Kidney (tissue), 22 donors: ENCODE measurements at places on chromosomes 1 and 21. TPM values are rescaled to one million over a fixed set of nuclear protein-coding genes. Genes with fewer than 3 reads are reported as not detected.

The MYBPH gene
- not detected for total RNA-seq

- no peak for DNase-seq
These were observed 133.9 kb downstream of the LMX1A start for GRCh38 chr1:165222580-165222979.

The CA6 gene
- not detected for total RNA-seq

The S100A7A gene
- not detected for total RNA-seq

DNA sequence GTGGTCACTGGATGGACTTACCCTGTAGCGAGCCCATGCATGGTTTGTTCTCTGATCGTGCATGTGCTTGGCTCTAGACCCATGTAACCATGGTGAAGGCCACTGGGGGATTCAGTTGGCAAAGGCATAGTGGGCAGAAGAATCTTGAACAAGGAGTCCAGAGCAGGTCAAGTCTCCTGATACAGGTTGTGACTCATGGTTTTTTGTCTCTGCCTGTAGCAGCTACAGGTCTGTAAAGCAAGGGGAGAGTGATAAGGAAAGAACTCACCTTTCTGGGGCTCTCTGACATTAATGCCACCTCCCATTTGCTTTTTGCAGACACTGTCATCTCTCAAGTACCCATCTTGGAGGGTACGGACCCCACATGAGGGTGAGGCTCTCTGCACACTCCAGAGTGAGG lies 153.4 kb upstream of the CAMK1G start:
- no peak for DNase-seq

- no peak for DNase-seq
These were observed 25.8 kb upstream of the EVA1B start for GRCh38 chr1:36349241-36349671.

The AJAP1 gene
- total RNA-seq = 5.5 TPM

- DNase-seq = no peak
These were observed 82.2 kb upstream of the SOD1 start for GRCh38 chr21:31577271-31577670.

The NUDT4B gene
- total RNA-seq = not detected

- DNase-seq = no peak
These were observed 13.9 kb upstream of the ASAP3 start for GRCh38 chr1:23497777-23498439.

- DNase-seq = peak; percentile 29
These were observed 80.9 kb upstream of the ADAMTS5 start for GRCh38 chr21:27047658-27048314.

- peak; percentile 25 for DNase-seq
These were observed 18.8 kb downstream of the PTPRC start for GRCh38 chr1:198657550-198658064.

DNA sequence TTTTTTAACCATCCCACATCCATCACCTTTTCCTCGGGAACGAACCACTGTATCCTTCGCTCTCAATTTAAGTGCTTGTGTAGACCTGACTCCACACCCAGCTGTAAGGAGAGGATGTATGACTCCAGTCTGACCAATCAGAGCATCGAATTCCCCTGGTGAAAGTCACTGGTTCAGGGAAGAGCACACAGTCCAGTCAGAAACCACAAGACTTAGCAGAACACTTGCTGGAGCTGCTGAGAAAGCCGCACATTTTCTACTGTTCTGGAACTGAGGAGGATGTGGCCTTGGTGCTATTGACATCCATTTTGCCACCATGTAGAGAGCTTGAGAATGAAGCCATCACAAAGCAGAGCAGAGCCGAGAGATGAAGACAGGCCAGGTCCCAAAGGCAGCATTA lies 59.9 kb upstream of the CNN3 start:
- no peak for DNase-seq

The DNAH14 gene
- 25.1 TPM for total RNA-seq

DNA sequence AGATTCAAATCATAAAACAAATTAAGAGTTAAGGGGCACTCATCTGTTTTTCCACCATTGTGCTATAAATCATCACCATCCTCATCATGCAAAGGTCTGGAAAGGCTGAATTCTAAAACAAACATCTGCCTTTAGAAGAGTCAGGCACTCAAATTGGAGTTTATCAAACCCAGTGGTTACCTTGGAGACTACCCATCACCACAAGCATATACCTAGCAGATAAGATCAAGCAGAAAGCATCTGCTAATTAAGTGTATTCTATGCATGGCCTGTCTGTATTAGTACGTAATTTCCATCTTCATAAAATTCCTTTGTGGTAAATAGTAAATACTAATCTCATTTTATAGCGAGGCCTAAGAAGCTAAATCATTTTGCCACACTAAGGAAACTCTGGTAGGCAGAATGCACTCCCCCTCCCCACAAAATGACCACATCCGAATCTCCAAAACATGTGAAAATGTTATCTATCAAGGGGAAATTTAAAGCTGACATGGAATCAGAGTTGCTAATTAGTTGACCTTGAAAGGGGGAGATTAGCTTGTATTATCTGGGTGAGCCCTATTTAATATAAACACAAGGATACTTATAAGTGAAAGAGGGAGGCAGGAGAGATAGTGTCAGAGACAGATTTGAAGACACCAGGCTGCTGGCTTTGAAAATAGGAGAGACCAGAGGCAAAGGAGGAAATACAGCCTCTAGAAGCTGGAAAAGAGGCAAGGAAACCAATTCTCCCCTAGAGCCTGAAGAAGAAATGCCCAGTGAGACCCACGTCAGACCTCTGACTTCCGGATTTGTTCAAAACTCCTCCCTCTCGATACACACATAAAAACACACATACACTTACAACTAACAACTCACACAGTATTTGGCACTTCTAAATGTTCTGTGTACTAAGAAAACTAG lies 23.2 kb downstream of the ARID4B start:
- no peak for DNase-seq

The PDC gene
- total RNA-seq = not detected

The C1orf216 gene
- 7.4 TPM for total RNA-seq

DNA sequence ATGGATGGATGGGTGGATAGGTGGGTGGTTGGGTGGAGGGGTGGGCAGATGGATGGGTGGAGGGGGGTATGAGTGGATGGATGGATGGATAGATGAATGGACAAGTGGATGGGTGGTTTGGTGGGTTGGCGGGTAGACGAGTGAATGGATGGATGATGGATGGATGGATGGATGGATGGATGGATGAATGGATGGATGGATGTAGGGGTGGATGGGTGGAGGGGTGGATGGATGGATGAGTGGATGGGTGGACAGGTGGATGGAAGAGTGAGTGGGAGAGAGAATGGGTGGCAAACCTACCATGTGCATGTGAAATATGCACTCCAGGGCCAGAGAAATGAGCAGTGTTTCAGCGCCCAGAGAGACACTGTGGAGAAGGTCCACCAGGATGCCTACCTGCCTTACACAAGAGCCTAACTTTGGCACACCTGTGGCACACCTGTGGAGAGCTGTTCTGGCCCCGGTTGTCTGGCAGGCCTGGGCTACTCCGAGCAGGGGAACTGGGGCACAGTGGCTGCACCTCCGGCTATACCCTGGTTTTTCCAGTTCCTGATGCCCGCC lies 12.8 kb downstream of the EPHA2 start:
- no peak for DNase-seq

- DNase-seq = no peak
These were observed 30.9 kb upstream of the NEXN start for GRCh38 chr1:77857552-77857951.

The OR2T2 gene
- total RNA-seq = 0.28 TPM

The DDR2 gene
- total RNA-seq = 19.8 TPM

The FCGR1A gene
- total RNA-seq = 18.0 TPM

The ANKRD35 gene
- total RNA-seq = 1.2 TPM

DNA sequence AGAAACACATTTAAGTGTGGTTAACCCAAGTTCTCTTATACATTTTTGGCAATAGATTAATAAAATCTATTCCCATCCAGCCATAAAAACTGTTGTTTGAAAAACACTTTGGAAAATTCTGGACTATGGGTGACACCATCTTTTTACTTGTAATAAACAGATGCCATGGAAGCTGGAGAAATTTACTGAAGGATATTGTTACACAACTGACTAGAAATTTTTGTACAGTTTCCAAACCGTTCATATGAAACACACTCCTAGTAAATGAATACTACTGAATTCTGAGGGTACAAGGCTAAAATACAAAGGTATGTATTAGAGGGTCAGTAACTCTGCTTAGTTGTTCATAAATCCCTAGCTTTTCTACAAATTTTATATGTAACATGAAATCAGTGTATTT lies 48.7 kb downstream of the TRIM33 start:
- no peak for DNase-seq

The BCAR3 gene
- total RNA-seq = 25.4 TPM

DNA sequence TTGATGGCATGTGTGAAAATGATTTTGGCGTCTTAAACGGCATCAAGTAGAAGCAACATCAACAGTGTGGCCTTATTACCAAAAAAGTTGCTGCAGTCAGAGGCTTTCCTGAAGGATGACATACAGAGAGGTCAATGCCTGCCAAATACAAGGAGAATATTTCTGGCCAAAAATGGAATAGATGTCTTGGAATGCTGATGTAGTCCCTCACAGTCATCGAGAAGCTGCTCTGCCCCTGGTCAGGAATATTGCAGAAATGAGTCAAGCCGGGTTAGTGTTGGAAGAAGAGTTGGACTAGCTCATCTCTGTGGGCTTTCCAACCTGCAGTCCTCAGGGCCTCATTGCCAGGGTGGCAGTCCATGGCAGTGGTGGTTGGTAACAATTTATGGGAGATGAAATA lies 42.1 kb downstream of the NOS1AP start:
- no peak for DNase-seq

DNA sequence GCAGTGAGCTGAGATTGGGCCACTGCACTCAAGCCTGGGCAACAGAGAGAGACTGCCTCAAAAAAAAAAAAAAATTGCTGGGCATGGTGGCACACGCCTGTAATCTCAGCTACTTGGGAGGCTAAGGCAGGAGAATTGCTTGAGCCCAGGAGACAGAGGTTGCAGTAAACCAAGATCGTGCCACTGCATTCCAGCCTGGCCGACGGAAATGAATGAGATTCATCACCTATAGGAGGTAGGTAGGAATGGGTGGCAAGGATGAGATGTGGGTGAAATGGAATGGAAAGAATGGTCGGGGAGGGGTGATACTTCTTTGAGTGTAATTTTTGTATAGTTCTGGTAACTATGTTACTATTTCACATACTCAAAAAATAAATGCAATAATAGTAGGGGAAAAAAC lies 15.4 kb downstream of the CTXND2 start:
- DNase-seq = no peak

The PCP4L1 gene
- total RNA-seq = 1.3 TPM

DNA sequence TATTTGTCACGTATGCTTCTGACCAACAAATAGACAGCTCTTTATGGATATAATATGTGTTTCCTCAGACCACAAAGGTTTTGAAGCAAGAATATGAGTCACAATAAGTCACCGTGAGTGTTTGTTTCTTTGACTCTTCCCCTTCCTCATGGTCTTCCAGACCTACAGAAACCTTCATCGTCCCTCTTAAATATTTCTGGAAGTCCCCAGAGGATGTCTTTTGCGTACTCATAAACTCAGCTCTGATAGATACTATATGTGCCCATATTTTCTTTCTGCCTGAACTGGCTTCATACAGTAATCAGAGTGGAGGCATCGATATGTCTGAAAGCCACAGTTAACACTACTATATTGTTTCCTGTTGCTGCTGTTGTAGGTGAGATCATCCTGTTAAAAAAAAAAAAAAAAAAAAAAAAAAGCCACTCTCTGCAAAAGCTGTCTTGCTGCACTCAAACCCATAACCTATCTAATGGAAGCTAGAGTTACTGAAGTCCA lies 38.4 kb downstream of the ADAMTS1 start:
- no peak for DNase-seq
